Fibroblast of skin of right biceps (primary cell): ENCODE measurements at places on chromosomes 13 and 19.

- no peak for DNase-seq
These were observed 80.5 kb upstream of the VSTM2B start for GRCh38 chr19:29445246-29445645.

DNA sequence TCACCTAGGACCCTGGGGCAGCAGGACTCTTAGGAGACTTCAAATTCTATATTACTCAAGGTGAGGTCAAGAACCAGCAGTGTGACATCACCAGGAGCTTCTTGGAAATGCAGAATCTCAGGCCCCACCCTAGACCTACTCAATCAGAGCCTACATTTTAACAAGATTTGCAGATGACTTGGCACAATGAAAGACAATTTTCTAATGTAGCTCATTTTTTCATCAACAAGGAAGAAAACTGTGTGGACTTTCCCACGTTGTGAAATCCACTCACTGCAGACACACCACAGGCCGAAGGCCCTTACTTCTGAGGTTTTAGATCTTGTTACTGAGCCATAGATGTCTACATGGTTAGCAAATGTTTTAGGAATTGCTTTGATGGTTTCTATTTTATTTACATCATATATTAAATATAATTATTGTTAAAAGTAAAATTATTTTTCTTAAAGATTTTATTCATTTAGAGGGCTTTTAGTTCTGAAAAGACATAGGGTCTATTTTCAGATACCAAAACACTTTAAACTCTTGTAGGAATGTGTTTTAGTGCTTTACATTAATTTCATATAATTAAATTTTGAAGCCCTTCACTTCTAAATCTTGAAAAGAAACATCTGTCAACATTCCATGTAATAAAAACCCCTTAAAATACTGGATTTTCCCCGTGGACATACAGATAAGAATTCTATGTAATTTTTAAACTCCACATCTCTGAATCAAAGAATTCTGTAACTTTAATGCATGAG is 18.5 kb upstream of the STARD13 start:
- no peak for DNase-seq

DNA sequence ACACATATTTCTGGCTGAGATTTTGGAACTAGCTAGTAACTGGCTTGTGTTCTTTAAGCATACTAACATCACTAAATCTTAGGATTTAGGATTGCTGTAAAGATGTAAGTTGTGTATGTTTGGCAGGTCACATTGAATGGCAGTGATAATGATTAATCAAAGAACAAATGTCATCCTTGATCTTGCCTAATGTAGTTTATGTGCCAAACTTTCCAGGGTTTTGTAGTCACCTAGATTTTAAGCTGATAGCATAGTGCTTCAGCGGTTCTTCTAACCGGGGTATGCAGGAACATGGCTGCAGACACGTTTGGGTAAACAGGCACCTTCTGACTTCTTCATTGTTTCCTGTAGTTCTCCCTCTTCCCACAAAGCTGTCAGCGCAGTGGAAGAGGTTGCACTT is 9.7 kb downstream of the CLN5 start:
- no peak for DNase-seq

- DNase-seq = no peak
These were observed 15.0 kb downstream of the GJB6 start for GRCh38 chr13:20217168-20217567.

GRCh38 chr13:40671956-40672764 is 5.7 kb upstream of the FOXO1 start:
- DNase-seq = peak; percentile 83
